ENCODE measurements at places on chromosomes 11 and 22. TPM values are rescaled to one million over a fixed set of nuclear protein-coding genes. Genes with fewer than 3 reads are reported as not detected.

DNA sequence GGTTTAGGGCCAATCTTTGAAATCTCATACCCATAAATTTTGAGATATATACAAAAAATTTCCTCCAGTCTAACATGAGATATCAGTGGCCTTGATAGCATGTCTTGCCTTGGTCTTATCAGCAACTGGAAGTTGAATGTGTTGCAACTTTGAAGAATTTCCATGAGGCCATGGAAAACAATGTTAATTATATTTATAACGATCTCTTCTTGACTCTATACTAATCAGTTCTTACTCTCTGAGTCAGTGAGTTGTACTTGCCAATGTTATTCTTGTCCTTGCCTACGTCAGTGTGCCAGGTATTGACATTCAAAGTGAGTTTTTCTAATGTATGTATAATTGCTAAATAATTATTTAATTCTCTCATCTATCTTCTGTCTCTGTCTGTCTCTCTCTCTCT lies 535.1 kb downstream of the KCNA4 start:
- no peak overlapping the region for H3K4me3 ChIP-seq
- H3K4me1 ChIP-seq: no peaks in the 10 kb centered on the region
- H3K27me3 ChIP-seq: no peaks in the 10 kb centered on the region
- DNase-seq: no peak
- H3K36me3 ChIP-seq: no peaks in the 10 kb centered on the region

GRCh38 chr11:16690086-16690485 lies 48.4 kb upstream of the C11orf58 start:
- no peak overlapping the region for H3K27ac ChIP-seq
- DNase-seq: no peak
- peaks cover 7% of the 10 kb centered on the region for H3K4me1 ChIP-seq
- H3K4me3 ChIP-seq: no peak overlapping the region

DNA sequence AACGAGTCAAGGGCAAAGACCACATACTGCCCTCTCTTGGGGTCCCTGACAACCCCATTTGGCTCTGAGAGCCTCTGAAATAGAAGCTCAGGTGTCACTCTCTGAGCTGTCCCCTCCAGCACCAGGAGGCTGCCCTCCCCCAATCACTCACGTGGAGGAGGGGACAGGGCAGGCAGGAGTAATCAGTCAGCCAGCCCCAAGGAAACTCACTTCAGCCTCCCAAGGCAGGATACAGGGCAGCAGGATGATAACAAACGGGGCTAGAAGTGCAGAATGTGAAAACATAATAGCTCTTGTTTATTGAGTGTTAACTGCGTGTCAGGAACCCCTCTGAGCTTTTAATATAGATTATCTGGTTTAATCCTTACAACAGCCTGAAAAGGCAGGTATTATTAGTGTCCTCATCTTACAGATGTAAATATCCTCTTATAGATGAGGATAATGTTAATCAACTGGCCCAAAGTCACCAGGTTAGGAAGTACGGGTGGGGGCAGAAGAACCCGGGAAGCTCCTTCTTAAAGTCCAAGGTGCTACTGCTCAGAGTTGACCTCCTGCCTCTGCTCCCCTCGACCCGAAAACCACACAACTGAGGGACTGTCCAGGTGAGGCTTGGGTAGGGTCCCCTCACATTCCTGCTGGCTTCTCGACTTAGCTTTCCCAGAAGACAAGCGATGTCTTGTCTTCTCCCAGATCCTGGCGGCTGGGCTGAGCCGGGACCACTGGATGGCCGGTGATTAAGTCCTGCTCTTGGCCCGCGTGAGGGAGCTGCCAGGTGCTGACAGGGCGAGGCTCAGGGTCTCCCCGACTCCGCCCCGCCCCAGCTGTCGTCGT lies 2.7 kb downstream of the CHRM4 start:
- no peak overlapping the region for H3K27ac ChIP-seq
- peaks cover 4% of the 10 kb centered on the region for H3K36me3 ChIP-seq
- peaks cover 3% of the 10 kb centered on the region for H3K4me1 ChIP-seq
- peaks cover 20% of the 10 kb centered on the region for H3K27me3 ChIP-seq

- no peak overlapping the region for H3K27ac ChIP-seq
- no peak overlapping the region for H3K4me3 ChIP-seq
- no peaks in the 10 kb centered on the region for H3K36me3 ChIP-seq
- H3K27me3 ChIP-seq: no peaks in the 10 kb centered on the region
- no peak for DNase-seq
These were observed 35.7 kb downstream of the CELSR1 start for GRCh38 chr22:46501701-46502100.

GRCh38 chr22:50184902-50185374 lies 775 bp upstream of the TRABD start:
- peaks cover under 1% of the 10 kb centered on the region for H3K36me3 ChIP-seq
- peak overlapping the region; percentile 56 for H3K4me3 ChIP-seq
- H3K4me1 ChIP-seq: no peaks in the 10 kb centered on the region
- H3K27me3 ChIP-seq: no peaks in the 10 kb centered on the region

DNA sequence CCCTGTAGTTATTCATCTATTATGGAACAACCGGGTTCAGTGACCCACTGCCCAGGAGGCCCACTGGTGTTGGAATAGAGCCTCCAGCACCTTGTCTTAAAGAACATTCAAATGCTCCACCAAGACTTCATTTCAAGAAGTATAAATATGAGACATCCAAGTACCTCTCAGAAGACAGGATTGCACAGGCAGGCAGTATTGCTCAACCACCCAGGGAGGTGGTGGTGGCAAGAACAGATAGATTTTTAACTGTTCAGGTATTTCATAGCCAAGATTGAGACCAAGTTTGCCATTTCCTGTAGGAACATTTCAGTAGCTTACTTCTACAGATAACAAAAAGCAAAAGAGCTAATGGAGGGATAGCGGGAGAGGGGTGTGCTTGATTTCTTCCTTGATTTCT lies 78.7 kb downstream of the COMMD9 start:
- DNase-seq: no peak
- no peak overlapping the region for H3K4me3 ChIP-seq

GRCh38 chr11:12066799-12067508 lies 43.4 kb upstream of the MICAL2 start:
- no peak overlapping the region for H3K27ac ChIP-seq
- H3K36me3 ChIP-seq: no peaks in the 10 kb centered on the region
- no peaks in the 10 kb centered on the region for H3K4me1 ChIP-seq
- H3K4me3 ChIP-seq: no peak overlapping the region
- no peaks in the 10 kb centered on the region for H3K27me3 ChIP-seq
- DNase-seq: peak; percentile 51

GRCh38 chr22:37777122-37777687 lies 30.5 kb upstream of the GCAT start:
- no peak for DNase-seq
- H3K27ac ChIP-seq: no peak overlapping the region
- H3K4me3 ChIP-seq: no peak overlapping the region
- H3K36me3 ChIP-seq: peaks cover 3% of the 10 kb centered on the region
- H3K4me1 ChIP-seq: no peaks in the 10 kb centered on the region

- no peak overlapping the region for H3K27ac ChIP-seq
- no peaks in the 10 kb centered on the region for H3K27me3 ChIP-seq
- no peaks in the 10 kb centered on the region for H3K4me1 ChIP-seq
- DNase-seq: no peak
- no peak overlapping the region for H3K4me3 ChIP-seq
- no peaks in the 10 kb centered on the region for H3K36me3 ChIP-seq
These were observed 141.6 kb downstream of the EFCAB6 start for GRCh38 chr22:43670513-43670912.

DNA sequence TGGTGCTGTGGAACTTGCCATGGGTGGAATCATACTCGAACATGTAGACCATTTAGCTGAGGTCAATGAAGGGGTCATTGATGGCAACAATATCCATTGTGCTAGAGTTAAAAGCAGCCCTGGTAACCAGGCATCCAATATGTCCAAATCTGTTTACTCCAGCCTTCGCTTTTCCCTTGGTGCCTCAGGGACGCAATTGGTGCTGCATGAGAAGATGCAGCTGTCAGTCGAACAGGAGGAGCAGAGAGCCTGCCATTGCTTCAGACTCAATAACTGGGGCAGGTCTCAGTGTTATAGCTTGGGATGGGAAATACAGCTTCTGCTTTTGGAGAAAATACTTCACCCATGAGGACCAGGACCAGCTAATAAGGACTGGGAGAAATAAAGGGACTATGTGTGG lies 5.0 kb upstream of the MCHR1 start:
- no peaks in the 10 kb centered on the region for H3K27me3 ChIP-seq
- no peaks in the 10 kb centered on the region for H3K36me3 ChIP-seq
- H3K27ac ChIP-seq: no peak overlapping the region
- no peak for DNase-seq
- H3K4me1 ChIP-seq: peaks cover 2% of the 10 kb centered on the region

DNA sequence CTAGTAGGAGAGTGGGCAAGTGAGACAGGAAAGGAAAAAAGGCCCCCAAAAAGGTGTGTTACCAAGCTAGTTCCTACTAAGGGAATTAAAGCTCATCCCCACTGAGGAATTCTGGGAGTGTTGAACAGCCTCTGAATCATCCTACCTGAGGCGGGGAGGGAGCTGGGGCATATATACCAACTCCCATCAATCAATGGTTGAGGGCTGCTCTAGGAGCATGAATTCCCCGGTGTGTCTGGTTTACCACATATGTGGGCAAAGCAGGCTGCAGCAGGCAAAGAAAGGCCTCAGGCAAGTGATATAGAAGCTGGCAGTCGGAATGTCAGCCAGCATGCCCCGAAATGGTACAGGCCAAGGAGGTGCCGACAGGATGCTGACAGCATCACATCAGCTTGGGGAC lies 23.6 kb upstream of the CDON start:
- H3K4me1 ChIP-seq: peaks cover 19% of the 10 kb centered on the region
- no peak overlapping the region for H3K27ac ChIP-seq
- DNase-seq: no peak
- H3K27me3 ChIP-seq: no peaks in the 10 kb centered on the region
- no peak overlapping the region for H3K4me3 ChIP-seq
- no peaks in the 10 kb centered on the region for H3K36me3 ChIP-seq

DNA sequence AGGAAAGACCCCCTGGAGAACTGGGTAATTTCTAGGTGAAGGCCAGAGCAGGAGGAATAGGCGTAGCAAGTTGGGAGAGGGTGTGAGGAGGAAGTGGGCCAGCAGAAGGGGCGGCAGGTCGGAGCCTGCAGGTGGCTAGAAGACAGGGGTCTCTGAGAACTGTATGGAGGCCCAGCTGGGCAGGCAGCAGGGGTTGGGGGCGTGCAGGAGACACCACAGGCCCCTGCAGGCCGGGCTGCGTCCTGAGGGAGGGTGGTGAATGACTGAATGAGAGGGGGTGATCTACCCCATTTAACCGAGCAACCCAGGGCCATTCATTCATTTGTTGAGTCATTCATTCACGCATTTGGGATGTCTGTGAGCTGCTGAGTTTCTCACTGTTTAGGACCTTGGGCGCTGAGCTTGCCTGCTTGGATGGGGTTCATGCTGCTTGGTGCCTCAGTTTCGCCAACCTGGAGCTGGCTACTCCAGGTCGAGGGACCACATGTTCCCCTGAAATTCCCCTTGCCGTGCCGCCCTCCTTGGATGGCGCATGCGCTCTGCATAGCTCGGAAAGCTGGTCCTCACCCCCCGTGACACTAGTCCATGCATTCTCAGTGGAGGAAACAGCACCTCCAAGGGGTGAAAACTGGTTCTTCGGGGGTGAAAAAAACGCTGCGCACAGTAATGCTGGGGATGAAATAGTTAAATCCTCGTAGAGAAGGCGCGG lies 15.6 kb downstream of the MPPED1 start:
- H3K36me3 ChIP-seq: no peaks in the 10 kb centered on the region
- H3K27me3 ChIP-seq: no peaks in the 10 kb centered on the region
- DNase-seq: no peak
- no peaks in the 10 kb centered on the region for H3K4me1 ChIP-seq

DNA sequence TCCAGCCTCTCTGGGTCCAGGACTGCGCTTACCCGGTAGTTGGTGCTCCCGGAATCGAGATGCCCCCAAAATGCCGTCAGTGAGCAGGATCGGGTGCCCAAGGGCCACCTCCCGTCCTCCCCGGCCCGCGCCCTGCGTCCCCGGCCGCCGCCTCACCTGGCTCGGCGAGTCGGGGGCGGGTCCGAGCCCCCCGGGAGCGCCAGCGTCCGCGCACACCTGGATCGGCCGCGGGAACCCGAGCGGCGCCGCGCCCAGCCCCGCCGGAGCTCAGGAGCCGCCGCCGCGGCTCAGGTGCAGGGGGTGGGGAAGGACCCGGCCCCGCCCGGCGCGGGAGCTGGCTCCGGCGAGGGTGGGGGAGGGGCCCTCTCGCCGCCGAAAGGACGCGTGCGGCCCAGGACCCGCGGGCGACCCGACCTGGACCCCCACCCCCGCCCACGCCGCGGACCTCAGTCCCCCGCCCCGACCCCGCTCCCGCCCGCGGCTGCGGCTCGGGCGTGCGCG lies at the start of gene SHANK2:
Gene SHANK2, minus strand, starts transcription at position 309 of the 501 bp plus-strand sequence. CDS start 105,251 bp downstream, outside the sequence.
- no peak within 1 kb of the TSS for H3K27ac ChIP-seq
- H3K36me3 ChIP-seq: no peaks in the 10 kb centered on the region
- H3K4me3 ChIP-seq: peak within 1 kb of the TSS; percentile 89
- H3K4me1 ChIP-seq: peaks cover 14% of the 10 kb centered on the region
- DNase-seq: peak; percentile 61
- no peaks in the 10 kb centered on the region for H3K27me3 ChIP-seq

GRCh38 chr11:121487191-121487590 lies 34.4 kb upstream of the SORL1-AS1 start:
- H3K36me3 ChIP-seq: peaks cover 64% of the 10 kb centered on the region
- no peak for DNase-seq
- no peak overlapping the region for H3K27ac ChIP-seq

DNA sequence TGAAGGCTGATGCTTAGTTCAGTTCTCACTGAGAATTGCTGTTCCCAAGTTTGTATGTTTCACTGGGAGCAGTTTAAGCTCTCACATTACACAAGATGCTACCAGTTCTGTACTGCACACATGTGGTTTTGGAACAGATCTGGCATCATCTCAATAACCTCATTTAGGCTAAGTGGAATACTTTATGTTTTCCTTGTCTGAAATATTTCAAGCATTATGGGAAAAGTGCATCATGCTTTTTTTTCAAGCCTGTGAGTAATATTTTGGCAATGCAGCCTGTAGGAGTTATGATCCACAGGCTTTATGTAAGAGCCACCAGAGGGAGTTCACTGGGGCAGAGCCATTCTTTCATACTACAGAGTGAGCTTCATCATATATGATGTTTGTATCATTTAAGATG lies 141.5 kb downstream of the OR4C45 start:
- no peaks in the 10 kb centered on the region for H3K4me1 ChIP-seq
- H3K4me3 ChIP-seq: no peak overlapping the region
- H3K27ac ChIP-seq: no peak overlapping the region
- H3K36me3 ChIP-seq: peaks cover 12% of the 10 kb centered on the region
- no peaks in the 10 kb centered on the region for H3K27me3 ChIP-seq
- DNase-seq: no peak

GRCh38 chr22:33119044-33119443 lies 60.9 kb upstream of the SYN3 start:
- H3K27me3 ChIP-seq: no peaks in the 10 kb centered on the region
- H3K27ac ChIP-seq: no peak overlapping the region
- DNase-seq: no peak
- no peaks in the 10 kb centered on the region for H3K36me3 ChIP-seq

SCN4B gene
- 1.6 TPM for total RNA-seq

LAYN gene
- 3.1 TPM for total RNA-seq

PTPRCAP gene
- 1.9 TPM for total RNA-seq

MMP12 gene
- total RNA-seq: not detected

E2F8 gene
- total RNA-seq: 11.0 TPM

MMP3 gene
- total RNA-seq: not detected

ANKK1 gene
- total RNA-seq: 0.20 TPM
